GM04503 (cell line): ENCODE measurements at places on chromosomes 1 and 21.

DNA sequence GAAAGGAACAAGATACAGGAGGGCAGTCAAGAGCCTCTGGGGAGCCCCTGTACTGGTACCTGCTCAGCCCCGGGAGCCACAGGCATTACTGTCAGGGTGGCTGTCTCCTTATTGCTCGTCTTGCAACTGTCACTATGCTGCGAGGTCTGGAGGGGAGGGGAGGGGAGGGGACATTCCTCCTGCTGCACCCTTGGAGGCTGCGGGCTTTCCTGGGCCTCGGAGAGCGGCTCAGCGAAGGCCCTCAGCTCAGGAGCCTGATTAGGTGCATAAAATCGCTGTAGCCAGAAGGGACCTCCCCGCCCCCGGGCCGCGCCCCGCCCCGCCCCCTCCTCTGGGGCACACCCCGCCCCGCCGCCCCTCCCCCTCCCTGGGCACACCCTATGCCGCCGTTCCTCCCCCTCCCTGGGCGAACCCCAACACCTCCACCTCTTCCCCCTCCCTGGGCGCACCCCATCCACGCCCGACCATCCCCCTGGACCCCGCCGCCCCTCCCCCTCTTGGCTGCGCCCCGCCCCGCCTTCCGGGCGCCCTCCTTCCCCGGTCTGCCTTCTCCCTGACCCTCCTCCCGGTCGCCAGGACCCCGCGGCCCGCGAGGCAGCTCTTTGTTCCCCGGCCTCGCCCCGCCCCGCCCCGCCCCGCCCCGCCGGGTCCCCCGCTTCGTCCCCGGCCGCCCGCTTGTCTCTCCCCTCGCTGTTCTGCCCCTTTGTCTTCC lies 35.5 kb downstream of the CACHD1 start:
- no peak for DNase-seq

DNA sequence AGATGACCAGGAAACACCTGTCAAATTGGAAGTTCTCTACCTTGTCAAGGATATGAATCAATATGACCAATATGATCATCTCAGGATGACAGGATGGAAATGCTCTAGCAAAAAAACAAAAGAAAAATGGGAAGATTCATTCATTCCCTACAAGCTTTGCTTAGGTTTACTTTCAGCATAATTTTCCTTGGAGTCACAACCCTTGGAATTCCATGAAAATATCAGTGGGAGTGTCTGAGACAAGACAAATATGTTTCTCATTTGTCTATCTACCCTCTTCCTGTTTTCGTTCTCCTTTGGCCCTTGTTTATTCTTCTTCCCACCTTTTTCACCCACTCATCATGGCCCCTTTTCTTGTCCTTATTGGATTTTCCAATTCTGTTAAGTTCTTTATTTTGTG lies 50.6 kb downstream of the COLGALT2 start:
- no peak for DNase-seq

DNA sequence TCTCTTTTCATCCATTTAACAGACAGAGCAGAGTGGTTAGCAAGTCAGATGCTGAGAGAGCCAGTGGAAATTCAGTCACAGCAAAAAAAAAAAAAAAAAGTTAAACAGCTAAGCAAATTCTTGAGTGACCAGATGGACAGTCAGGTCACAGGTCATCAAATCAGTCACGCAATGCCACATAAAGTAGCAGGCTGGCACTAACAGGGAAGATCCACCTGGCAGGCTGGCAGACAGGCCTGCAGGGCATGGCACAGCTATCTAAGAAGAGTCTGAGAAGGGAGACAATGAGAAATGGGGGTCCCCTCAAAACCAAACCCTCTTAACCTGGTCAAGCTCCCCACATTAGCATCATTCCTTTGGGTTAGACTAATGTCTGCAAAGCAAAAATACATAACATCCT lies 371.9 kb downstream of the TTLL7 start:
- DNase-seq, result no peak

- DNase-seq, result no peak
These were observed 18.1 kb upstream of the MYOG start for GRCh38 chr1:203103829-203104495.

GRCh38 chr1:198640174-198640573 lies 1.3 kb downstream of the PTPRC start:
- DNase-seq, result no peak

GRCh38 chr1:204979891-204980649 lies 62.9 kb upstream of the CNTN2 start:
- no peak for DNase-seq

- DNase-seq, result no peak
These were observed 324.8 kb downstream of the RWDD3 start for GRCh38 chr1:95558791-95559190.

- no peak for DNase-seq
These were observed 1753.4 kb downstream of the MRPL39 start for GRCh38 chr21:23853796-23854379.

DNA sequence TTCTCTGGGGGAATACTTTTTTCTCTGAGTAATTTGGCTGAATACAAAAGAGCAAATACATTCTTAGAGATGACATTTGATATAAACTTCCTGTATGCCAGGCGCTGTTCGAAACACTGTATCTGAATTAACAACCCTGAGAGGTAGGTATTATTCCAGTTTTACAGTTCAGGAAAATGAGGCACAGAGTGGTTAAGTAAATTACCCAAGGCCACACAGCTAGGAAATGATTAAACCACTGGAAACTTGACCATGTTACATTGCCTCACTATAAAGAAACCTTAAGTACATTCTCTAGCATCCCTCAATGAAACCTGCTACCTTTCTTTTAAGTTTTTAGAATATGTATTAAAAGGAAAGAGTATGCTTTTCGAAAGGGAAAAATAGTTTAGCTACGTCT lies 54.6 kb downstream of the SMYD2 start:
- no peak for DNase-seq

DNA sequence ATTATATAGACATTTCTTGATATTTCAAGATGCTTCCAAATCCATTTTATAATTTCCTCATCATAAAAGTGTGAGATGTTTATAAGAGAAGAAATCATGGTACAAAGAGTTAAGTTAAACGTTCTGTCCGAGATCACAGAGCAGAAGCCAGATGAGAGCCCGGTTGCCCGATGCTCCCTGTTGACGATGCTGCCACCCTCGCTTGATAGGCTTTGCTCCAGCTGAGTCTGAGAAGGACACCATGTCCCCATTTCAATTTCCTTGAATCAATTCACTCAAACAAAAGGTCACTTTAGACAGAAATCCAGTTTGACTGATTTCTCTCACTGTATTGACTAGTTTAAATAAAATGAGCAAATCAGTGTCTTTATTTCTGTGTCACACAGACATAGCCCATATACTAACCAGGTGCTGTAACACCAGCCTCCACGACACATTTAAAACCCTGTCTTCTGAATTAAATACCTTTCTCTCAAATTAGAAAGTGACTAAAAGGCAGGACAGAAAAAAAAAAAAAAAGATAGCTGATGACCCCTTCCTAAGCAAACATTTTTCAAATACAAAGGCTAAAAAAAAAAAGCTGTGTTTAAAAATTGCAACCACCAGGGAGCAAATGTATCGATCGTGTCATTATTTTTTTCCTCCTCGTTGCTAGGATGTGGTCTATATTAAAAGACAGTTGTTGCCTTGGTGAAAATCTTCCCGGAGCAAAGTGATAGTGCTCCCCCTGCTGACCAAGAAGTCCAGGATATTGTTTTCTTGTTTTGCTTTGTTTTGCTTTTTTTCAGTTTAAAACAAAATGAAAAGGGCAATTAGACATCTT lies 35.2 kb downstream of the DNASE2B start:
- peak; percentile 17 for DNase-seq

- no peak for DNase-seq
These were observed 11.7 kb downstream of the DSCAM start for GRCh38 chr21:40835184-40835694.

DNA sequence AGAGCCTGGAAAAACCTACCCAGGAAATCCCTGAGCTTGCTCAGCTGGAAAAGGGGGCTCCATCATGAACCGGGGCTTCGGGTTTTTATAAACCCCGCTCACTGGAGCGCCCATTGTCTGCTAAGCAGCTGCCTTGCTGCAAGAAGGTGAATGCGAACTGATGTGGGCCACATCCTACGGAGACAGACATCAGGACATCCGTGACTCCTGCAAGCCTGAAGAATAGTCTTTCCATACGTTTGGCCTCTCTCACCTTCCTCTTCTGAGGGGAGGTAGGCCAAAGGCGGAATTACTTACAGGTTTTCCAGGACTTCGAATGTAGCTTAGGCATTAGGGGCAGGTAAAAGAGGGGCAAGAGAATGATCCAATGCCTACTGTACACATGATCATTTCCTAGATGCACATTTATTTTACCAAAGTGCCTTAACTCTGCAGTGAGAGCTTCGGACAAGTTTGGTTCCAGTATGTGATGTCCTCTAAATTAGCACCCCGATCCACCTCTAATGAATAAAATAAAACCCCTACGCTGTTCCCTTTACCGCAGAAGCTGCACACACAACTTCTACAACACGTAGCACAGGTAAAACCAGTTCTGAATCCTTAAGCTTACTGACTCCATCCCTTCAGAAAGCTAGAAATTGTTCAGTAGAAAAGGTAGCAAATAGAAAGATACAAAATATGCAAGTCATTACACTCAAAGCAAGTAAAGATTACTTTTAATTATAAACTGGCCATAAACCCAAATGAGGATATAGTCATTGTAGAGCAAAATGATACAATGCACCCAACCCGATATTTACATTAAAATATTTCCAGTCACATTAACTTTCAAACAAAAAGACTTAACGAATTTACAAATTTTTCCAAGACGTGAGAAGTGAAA lies 866 bp upstream of the SORT1 start:
- no peak for DNase-seq

GRCh38 chr21:44513389-44514217 lies 26.4 kb downstream of the KRTAP10-1 start:
- DNase-seq, result no peak

DNA sequence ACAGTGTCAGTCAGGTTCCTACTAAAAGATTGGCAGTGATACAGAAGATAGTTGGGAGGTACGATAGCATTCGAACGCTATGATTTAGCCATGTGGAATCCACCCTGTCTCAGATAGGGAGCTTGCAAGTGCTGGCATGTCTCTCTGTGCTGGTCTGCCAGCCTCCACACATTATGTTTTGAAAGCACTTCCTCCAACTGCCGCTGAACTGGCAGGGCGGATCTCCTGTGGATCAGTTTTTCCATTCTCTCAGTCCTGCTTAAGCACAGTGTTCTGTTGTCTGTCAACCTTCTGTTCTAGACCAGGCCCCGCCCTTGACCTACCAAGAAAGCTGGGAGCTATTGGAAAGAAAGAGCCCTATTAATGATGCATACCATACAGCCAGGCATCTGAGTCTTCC lies 65.5 kb upstream of the PALMD start:
- no peak for DNase-seq

DNA sequence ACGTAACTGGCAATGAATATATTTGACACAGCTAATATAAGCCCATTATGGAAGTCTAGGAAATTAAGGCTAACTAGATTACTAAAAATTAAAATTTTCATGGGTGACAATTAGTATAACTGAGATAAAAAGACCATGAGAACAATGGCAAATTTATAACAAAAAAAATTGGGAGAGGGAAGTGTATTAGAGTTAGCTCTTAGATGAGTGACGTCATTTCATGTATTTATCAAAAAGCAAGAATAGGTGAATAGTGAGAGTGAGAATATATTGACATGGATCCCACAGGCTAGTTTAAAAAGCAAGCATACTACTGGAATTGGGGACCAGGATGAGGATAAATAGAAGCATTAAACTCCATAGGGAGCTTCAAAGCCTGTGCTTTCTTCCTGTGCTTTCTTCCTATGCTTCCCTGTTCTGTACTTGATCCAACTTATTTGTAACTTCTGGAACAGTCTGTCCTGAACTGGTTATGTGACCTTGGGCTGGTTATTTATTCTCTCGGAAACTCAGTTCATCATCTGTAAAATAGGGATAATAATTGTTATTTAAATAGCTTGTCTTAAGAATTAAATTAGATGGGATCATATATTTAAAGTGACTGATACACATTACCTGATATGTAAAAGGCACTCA lies 9.1 kb downstream of the BCL9 start:
- no peak for DNase-seq

DNA sequence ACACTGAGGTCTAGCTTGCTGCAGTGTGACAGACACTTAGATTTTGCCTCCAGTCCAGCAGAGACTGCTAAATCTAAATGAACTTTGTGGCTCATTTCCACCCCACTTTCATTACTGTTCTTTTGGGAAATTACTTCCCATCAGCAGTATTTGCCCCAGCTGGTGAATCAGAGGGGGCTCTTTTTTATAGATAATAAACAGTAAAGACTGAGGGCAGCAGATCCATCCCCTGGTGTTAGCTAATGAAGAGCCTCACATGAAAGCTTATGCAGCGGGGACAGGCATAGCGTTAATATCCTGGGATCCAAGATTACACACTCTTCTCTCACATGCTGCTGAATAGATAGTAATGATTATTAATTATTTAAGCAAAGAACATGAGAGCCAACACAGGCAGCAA lies 6.4 kb upstream of the CTNNBIP1 start:
- no peak for DNase-seq

GRCh38 chr21:36543924-36544323 lies 64.0 kb upstream of the CLDN14 start:
- DNase-seq, result no peak

- DNase-seq, result peak; percentile 98
These were observed 115.7 kb upstream of the IPO9 start for GRCh38 chr1:201713086-201713810.

DNA sequence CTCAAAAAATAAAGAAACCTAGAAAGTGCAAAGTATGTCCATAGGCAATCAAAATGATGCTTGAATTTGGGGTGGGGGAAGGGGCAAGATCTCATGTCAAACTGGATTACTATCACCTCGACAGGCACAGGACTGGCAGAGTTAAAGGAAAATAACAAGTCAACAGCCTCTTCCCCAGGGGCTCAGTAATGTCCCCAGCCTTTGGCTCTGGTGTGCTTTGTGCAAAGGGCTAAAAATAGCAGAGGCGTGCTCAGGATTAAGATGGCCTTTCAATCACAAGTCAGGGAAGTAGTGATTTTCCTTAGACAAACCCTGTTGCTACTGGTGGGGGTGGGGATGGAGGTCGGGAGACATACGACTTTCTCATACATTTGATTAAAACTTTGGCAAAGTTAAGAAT lies 63.5 kb upstream of the OLIG2 start:
- no peak for DNase-seq

- no peak for DNase-seq
These were observed 653 bp downstream of the CASP9 start for GRCh38 chr1:15523104-15524020.

GRCh38 chr1:198156111-198156744 lies 570 bp upstream of the NEK7 start:
- peak; percentile 45 for DNase-seq

GRCh38 chr1:154467434-154468102 lies 34.5 kb upstream of the TDRD10 start:
- DNase-seq, result no peak

- no peak for DNase-seq
These were observed 12.2 kb downstream of the THBS3 start for GRCh38 chr1:155195201-155196102.

DNA sequence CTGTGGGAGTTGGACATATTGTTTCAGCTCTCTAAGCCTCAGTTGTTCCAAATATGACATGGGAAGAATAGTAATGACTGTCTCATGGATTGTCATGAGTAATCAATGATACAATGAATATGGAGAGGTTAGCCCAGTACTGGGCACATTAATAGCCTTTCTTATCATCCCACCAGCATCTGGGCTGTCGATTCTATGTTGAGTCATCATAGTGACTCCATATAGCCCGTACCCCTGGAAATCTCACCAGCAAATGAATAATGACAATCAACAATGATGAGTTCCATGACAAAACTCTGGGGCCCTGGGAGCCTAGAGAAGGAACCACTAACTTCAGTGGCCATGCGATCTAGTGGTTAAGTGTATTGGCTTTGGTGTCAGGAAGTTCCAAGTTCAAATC lies 39.7 kb upstream of the GJB5 start:
- no peak for DNase-seq
